Activated T-helper 1 cell treated with Interleukin-2 at 50 U/mL for 16 hours (primary cell): ENCODE measurements at places on chromosomes 7 and 10.

GRCh38 chr10:80171248-80171660, 34.1 kb downstream of the ANXA11 start:
- no peak for DNase-seq

DNA sequence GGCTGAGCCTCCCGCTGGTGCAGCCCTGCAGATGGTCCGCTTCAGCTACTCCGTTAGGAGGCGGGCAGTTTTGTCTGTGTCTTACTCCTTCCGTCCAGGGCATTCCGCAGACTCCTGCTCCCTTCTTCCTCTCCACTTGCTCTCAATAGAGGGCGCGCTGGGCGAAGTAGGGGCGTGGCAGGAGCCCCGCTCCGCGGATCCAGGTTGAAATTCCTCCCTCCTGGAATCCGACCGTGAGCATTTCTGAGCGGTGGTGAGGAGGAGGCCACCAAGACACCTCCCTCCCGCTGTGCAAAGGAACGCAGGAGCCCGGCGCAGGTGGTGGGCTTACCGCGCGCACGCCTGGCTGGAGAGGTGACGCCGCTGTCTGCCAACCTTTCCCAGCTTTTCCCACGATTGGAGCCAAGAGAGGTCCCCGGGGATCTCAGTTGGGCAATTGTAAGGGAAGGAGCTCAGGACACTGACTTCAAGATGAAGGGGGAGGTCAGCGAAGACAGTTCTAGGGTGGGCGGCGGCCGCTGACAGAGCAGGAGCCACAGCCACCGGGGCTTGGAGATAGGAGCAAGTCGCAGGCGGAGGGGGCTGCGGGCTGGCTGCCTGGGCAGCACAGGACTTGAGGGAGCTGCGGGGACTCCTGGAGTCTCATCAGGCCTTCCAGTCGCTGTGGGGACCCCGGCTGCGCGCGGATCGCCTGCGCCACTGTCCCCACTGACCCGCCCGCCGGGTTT, 1011.3 kb downstream of the XPNPEP1 start:
- DNase-seq: no peak

- no peak for DNase-seq
These were observed 164.6 kb downstream of the SND1 start for GRCh38 chr7:127816354-127817190.

DNA sequence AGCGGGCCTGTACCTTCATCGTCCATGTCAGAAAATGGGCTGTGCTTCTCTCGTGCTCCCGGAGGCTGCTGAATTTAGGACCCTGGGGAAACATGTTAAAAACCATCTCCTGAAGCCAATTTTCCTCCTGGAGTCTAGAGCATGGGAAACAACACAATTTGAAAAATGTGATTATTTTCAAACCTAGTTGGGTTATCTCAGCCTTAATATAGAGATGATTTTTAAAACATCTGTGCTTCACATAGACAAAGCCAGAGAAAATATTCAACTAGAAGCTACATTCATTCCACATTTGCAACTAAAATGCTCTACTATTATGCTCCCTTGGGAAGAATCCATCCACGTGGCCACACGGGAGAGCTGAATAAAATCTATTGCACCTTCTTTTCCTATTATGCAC, 225.9 kb upstream of the TMEM72 start:
- DNase-seq: no peak

- no peak for DNase-seq
These were observed 31.1 kb downstream of the DRGX start for GRCh38 chr10:49364747-49365146.

GRCh38 chr10:35585903-35586535, 19.1 kb upstream of the GJD4 start:
- no peak for DNase-seq

GRCh38 chr10:819326-819725, 112.2 kb downstream of the LARP4B start:
- no peak for DNase-seq

- DNase-seq: no peak
These were observed 111.9 kb downstream of the ATXN7L1 start for GRCh38 chr7:105764506-105764905.

DNA sequence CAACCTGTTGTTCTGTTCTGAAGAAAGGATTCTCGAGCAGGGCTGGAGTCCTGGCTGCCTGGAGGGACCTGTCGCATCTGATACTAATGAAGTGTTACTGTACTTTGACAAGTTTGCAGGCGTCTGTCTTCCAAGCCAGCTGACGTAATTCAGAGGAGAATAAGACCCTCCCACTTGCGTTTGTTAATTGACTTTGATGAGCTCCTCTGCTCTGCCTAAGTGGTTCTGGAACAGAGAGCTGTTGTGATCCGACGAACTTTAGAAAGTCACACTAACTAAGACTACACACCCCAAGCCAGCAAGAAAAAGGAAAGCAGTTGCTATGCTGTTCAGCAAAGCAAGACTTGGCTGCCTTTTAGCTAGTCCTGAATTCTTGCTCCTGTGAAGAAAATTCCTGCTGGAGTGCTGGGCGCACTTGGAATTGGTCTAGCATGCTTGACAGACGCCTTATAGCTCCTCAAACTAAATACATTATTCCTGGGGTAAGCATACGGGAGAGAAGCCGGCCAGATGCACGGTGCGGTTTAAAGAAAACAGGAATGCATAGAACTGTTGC, 200.3 kb downstream of the CACNB2 start:
- no peak for DNase-seq

DNA sequence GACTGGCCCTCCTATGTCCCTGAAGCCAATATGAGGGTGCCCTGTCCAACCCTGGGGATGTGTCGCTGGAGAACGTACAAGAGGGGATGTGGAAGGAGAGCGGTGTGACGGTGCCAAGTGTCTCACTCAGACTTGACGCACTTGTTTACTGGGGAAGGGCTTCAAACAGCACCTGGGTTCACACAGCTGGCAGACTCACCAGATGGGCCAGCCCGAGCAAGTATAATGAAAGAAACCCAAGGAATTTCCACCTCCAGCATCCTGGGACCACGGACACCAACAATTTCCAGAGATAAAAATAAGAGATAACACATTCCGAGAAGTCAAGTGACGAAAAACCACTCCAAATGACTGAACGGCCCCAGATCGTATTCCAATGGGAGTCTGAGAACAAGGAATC, 5.3 kb downstream of the ATP5MF start:
- DNase-seq: no peak

GRCh38 chr7:44977304-44977958, 1.4 kb downstream of the MYO1G start:
- DNase-seq: peak; percentile 73

GRCh38 chr7:37832194-37832593, 16.2 kb upstream of the NME8 start:
- no peak for DNase-seq

DNA sequence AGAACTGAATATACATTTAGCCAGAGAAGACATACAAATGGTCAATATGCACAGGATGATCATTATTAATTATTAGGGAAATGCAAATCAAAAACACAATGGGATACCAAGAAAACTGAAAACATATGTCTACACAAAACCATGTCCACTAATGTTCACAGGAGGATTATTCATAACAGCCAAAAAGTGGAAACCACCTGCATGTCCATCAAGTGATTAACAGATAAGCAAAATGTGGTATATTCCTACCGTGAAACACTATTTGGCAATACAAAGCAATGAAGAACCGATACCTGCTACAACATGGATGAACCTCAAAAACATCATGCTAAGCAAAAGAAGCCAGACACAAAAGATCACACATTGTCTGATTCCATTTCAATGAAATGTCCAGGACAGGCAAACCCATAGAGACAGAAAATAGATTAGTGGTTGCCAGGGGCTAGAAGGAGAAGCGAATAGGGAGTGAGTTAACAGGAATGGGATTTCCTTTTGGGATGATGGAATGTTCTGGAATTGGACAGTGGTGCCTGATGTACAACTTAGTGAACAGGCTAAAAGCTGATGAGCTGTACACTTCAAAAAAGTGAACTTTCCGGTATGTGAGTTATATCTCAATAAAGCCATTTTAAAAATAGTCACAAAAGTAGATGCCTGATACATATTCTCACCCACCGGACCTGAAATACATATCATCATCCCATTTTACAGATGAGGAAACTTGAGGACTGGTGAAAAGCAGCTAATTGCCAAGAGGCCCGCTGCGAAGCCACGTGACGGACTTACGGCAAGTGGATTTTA, 33.6 kb downstream of the HIPK2 start:
- DNase-seq: no peak

- no peak for DNase-seq
These were observed 56.5 kb upstream of the DNAJB6 start for GRCh38 chr7:157280216-157280841.

- no peak for DNase-seq
These were observed 131.0 kb downstream of the CXCL12 start for GRCh38 chr10:44253769-44254462.

DNA sequence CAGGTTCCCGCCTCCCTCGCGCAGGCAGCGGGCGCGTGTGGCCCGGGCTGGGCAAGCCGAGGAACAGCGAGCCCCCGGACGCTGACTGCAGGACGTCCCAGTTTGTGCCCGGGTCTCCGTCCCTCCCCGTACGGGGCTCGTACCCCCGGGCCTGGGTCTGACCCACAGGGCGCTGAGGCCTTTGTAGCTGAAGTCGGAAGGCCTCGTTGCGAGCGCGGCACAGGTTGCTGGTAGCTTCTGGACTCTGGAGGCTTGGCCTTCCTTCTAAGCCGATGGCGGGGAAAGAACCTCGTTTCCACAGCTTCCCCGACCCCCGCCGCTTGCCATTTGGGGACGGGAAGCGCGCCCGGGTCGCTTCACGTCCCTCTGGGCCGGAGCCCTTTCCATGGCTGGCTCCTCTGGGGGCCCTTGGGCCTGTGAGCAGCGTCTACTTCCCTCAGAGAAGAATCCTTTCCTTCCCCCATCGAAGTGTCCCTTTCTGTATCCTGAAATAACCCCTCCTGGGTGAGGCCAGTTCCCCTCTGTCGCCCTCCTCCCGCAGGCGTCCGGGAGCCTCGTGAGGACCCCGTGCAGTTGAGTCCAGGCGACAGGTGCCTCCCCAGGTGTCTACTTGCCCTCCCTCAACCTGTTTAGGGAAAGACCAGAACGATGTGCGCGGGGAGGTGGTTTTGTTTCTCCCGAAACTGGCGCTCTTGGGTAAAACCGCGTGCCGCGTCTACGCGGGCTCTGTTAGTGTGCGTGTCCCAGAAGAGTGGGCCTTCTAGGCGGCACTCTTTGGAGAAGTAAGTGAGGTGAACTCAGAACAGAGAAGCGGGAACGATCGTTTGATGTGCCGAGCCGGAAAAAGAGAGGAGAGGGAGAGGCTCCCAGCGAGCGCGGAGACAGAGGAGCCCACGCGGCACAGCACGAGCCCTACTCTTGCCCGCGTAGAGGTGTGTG, 9.3 kb downstream of the EVX1 start:
- no peak for DNase-seq

DNA sequence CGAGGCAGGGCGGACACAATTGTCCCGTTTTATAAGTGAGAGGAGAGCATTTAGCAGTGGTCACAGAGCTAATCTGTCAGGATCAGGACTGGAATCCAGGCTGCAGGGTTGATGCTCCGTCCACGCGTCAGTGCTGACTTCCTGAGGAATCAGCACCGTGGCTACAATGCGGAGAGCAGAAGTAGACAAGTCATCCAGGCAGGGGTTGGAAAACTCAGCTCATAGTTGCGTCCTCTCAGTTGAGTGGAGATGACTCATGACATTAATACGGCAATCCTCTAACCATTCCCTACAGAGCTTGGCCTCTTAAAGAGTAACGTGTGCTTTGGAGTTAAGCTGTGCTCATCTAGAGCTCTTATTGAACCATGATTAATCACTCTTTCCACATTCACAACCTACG, 17.1 kb upstream of the HTR5A start:
- DNase-seq: no peak

DNA sequence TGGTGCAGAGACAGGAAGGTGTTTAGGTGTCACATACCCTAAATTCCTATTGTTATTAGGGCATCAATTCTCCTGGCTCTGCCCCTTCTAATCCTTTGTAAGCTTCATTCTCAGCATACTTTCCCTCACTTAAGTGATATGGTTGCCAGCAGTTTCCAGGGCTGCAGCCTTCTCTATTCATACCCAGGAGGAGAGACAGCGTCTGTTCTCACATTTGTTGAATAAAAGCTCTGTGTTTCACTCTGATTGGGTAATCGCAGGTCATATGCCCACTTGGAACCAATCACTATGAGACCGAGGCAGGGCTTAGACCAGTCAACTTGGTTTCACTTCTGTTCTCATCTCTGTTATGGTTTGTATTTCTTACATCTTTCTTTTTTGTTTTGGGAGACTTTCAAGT, 109.6 kb upstream of the MTPN start:
- DNase-seq: no peak

- no peak for DNase-seq
These were observed 35.0 kb upstream of the ZNF32 start for GRCh38 chr10:43683451-43684291.

- no peak for DNase-seq
These were observed 40.0 kb downstream of the SVOPL start for GRCh38 chr7:138661069-138661635.

- DNase-seq: no peak
These were observed 139.0 kb downstream of the LRRN3 start for GRCh38 chr7:111229916-111230315.

DNA sequence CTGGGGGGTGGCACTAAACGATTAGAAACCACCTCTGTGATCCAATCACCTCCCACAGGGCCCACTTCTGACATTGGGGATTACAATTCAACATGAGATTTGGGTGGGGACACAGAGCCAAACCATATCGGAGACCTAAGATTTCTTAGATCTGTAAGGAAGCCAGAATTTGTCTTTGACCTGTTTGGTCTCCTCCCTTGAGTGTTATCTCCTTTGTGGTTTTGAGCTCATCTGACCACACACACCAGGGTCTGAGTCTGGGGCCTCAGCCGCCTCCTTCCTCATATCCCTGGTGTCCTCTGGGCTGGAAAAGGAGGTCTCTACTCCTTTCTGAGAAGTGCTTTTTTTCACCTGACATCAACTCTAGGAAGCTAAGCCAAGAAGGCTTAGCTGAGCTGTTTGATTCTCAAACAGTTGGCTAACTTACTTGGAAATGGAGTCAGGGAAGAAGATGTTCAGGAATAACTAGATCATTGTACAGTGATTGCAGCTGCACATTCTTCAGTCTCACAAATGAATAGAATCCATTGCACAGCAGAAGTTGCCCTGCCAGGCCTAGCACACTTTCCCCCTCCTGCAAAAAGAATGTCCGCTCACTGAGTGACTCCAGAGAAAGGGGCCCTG, 167.4 kb downstream of the ARHGAP21 start:
- no peak for DNase-seq

DNA sequence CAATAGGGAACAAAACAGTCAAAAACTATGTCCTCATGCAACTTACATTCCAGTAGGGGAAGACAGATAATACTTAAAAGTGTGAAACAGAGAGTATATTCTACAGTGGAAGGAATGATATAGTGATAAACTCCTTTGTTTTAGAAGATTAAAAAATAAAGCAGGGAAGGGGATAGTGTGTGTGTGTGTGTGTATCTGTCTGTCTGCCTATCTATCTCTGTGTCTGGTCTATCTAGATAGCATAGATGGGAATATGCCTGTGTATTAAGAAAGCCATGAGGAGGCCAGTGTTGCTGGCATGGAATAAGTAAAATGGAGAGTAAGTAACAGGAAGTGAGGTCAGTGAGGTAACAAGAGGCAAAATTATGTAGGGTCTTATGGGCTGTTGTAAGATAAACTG, 42.2 kb downstream of the EXOC6 start:
- no peak for DNase-seq
